ENCODE measurements at places on chromosomes 16 and 17.

- H3K27ac ChIP-seq = no peak overlapping the region
- peaks cover 43% of the 10 kb centered on the region for H3K27me3 ChIP-seq
- no peaks in the 10 kb centered on the region for H3K4me1 ChIP-seq
- H3K4me3 ChIP-seq = no peak overlapping the region
- no peaks in the 10 kb centered on the region for H3K36me3 ChIP-seq
- no peak for DNase-seq
Measured at GRCh38 chr16:16868727-16869126, 489.8 kb downstream of the NPIPA7 start.

GRCh38 chr17:77462090-77462489 is 321.3 kb downstream of the SEC14L1 start:
- H3K27ac ChIP-seq = peak overlapping the region; percentile 44
- H3K36me3 ChIP-seq = no peaks in the 10 kb centered on the region
- peaks cover 88% of the 10 kb centered on the region for H3K4me1 ChIP-seq
- DNase-seq = no peak
- H3K27me3 ChIP-seq = no peaks in the 10 kb centered on the region

DNA sequence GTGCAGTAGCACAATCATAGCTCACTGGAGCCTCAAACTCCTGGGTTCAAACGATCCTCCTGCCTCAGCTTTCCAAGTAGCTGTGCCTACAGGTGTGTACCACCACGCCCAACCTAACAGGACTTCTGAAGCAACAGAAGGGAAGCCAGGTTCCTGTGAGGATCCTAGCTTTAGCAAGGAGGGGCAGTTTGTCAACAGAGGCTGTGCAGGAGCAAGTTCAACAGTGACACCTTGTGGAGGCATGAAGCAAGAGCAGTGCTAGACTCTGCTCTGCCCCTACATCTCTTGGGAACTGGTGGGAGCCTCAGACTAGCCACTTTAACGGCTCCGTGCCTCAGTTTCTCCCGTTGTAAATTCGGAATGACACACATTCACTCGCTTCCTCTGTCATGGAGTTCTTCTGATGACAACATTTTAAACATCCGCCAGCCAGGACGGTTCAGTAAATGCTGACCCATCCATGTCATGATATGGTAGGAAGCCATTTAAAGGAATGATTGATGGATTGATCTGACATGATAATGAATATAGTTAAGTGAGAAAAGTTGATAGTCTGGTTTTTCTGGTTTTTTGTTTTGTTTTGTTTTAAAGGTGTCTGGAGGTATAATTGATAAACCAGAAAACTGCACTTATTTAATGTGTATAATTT is 218.7 kb downstream of the MRTFB start:
- no peaks in the 10 kb centered on the region for H3K27me3 ChIP-seq
- H3K27ac ChIP-seq = no peak overlapping the region
- H3K36me3 ChIP-seq = no peaks in the 10 kb centered on the region

DNA sequence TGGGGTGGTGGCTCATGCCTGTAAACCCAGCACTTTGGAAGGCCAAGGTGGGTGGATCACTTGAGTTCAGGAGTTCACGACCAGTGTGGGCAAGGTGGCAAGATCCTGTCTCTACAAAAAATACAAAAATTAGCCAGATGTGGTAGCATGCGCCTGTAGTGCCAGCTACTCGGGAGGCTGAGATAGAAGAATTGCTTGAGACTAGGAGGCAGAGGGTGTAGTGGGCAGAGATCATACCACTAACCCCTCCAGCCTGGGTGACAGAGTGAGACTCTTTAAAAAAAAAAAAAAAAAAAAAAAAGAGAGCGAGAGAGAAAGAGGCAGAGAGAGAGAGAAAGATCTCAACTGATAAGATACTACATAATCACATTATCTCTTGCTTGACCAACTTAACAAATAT is 45.9 kb downstream of the KANSL1 start:
- H3K4me1 ChIP-seq = peaks cover 50% of the 10 kb centered on the region
- no peak overlapping the region for H3K4me3 ChIP-seq
- H3K27me3 ChIP-seq = no peaks in the 10 kb centered on the region
- H3K27ac ChIP-seq = no peak overlapping the region
- H3K36me3 ChIP-seq = no peaks in the 10 kb centered on the region

GRCh38 chr17:68910251-68910705 is 44.9 kb downstream of the ABCA8 start:
- H3K4me3 ChIP-seq = no peak overlapping the region
- H3K27me3 ChIP-seq = no peaks in the 10 kb centered on the region
- no peaks in the 10 kb centered on the region for H3K36me3 ChIP-seq
- no peak for DNase-seq

- no peak overlapping the region for H3K27ac ChIP-seq
- no peaks in the 10 kb centered on the region for H3K36me3 ChIP-seq
- H3K27me3 ChIP-seq = no peaks in the 10 kb centered on the region
- DNase-seq = no peak
Measured at GRCh38 chr17:81837641-81838040, 2.8 kb upstream of the PPP1R27 start.

GRCh38 chr17:1928976-1929375 is 96.2 kb downstream of the RTN4RL1 start:
- no peak overlapping the region for H3K27ac ChIP-seq
- peaks cover 10% of the 10 kb centered on the region for H3K4me1 ChIP-seq
- no peak for DNase-seq
- no peaks in the 10 kb centered on the region for H3K27me3 ChIP-seq
- H3K36me3 ChIP-seq = no peaks in the 10 kb centered on the region

DNA sequence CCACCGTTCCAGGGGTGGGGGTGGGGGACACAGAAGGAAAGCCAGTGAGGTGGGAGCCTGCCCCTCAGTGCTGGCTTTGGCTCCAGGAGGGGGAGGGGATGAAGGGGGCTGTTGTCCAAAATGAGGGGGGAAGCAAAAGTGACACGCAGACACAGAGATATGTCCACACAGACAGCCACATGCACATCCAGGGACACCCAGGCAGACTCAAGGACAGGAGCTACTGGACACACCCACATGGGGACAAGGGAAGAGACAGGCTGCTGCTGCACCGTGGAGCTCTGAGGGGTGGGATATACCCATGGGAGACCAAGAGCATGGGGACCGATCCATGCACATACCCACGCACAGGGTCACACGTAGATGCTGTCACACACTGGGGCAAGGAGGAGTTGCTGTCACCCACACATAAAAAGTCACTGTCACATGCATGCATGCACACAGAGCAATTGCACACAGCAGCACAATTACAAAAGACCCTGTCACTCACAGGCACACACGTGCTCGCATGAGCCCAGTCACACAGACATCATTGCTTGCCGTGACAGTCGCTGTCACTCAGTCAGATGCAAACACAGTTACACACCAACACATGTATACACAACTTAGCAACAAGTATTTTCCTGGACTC is 1.3 kb downstream of the THRA start:
- H3K36me3 ChIP-seq = no peaks in the 10 kb centered on the region
- H3K27ac ChIP-seq = peak overlapping the region; percentile 91
- H3K4me3 ChIP-seq = peak overlapping the region; percentile 74
- DNase-seq = no peak
- no peaks in the 10 kb centered on the region for H3K27me3 ChIP-seq
- H3K4me1 ChIP-seq = peaks cover 84% of the 10 kb centered on the region

- H3K27ac ChIP-seq = no peak overlapping the region
- H3K4me1 ChIP-seq = peaks cover 35% of the 10 kb centered on the region
- no peaks in the 10 kb centered on the region for H3K27me3 ChIP-seq
- H3K36me3 ChIP-seq = no peaks in the 10 kb centered on the region
Measured at GRCh38 chr16:12094537-12095265, 118.2 kb downstream of the SNX29 start.

GRCh38 chr16:84570739-84571403 is 47.0 kb downstream of the COTL1 start:
- H3K27me3 ChIP-seq = no peaks in the 10 kb centered on the region
- no peak overlapping the region for H3K4me3 ChIP-seq
- no peak for DNase-seq
- H3K36me3 ChIP-seq = no peaks in the 10 kb centered on the region

DNA sequence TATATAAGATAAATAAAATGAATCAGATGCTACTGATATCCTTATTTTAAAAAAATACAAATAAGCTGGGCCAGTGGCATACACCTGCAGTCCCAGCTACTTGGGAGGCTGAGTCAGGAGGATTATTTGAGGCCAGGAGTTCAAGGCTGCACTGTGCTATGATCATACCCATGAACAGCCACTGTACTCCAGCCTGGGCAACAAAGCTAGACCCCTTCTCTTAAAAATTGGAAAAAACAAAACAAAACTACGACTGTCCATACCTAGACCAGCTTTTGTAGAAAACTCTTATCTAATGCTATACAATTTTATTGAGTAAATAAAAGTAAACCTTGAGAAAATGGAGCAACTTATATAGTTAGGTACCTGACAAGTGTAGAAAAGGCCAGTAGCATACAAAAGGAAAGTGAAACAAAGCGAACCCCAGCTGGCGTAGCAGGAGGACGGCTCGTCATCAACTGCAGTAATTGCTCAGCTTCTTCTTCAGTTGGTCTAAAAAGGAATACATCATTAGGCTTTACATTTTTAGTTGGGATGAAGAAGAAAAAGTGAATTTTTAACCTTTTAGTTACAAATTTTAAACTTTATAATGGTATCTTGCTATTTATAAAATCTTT is 23.6 kb downstream of the INTS2 start:
- peaks cover 74% of the 10 kb centered on the region for H3K36me3 ChIP-seq
- no peak overlapping the region for H3K4me3 ChIP-seq
- DNase-seq = no peak
- no peaks in the 10 kb centered on the region for H3K27me3 ChIP-seq

GRCh38 chr17:82356845-82357355 is 2.1 kb upstream of the TEX19 start:
- H3K36me3 ChIP-seq = no peaks in the 10 kb centered on the region
- peaks cover 5% of the 10 kb centered on the region for H3K4me1 ChIP-seq
- DNase-seq = no peak

DNA sequence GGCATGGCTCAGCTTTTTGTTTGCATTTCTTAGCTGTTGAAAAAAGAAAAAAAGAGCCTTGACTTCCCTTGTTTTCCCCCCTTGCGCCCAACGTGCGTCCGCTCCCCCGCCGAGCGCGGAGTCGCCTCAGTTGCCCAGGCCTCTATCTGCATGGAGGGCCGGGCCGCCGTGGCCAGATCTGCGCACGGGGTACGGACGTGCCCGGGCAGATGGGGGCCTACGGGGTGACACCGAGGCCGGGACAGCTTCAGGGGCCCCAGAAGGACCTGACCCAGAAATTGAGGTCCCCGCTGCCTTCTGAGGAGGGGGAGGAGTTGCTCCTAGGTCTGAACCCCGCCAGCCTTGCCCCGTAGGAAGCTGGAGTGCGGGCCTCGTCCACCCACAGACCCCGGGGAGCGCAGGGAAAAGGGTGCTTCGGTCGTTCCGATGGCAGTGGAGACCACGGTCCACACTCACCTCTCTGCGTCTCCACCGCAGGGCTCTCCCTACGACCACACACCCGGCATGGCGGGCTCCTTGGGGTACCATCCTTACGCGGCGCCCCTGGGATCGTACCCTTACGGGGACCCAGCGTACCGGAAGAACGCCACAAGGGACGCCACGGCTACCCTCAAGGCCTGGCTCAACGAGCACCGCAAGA is 1.5 kb downstream of the IRX5 start:
- peak overlapping the region; percentile 75 for H3K4me3 ChIP-seq
- H3K27ac ChIP-seq = peak overlapping the region; percentile 96
- DNase-seq = no peak
- peaks cover 23% of the 10 kb centered on the region for H3K4me1 ChIP-seq
- H3K27me3 ChIP-seq = peaks cover 35% of the 10 kb centered on the region
- no peaks in the 10 kb centered on the region for H3K36me3 ChIP-seq

- peak overlapping the region; percentile 81 for H3K4me3 ChIP-seq
- peaks cover 70% of the 10 kb centered on the region for H3K4me1 ChIP-seq
- peak overlapping the region; percentile 87 for H3K27ac ChIP-seq
- DNase-seq = no peak
- H3K27me3 ChIP-seq = peaks cover 8% of the 10 kb centered on the region
Measured at GRCh38 chr16:4316864-4317531, 1.1 kb downstream of the GLIS2 start.

GRCh38 chr17:50132104-50132794 is 2.3 kb upstream of the SAMD14 start:
- H3K4me3 ChIP-seq = no peak overlapping the region
- H3K27ac ChIP-seq = no peak overlapping the region
- DNase-seq = no peak
- peaks cover 29% of the 10 kb centered on the region for H3K36me3 ChIP-seq
- H3K27me3 ChIP-seq = peaks cover 25% of the 10 kb centered on the region

Data from suprapubic skin (tissue), 4 donors.